Stimulated activated CD8-positive, alpha-beta memory T cell treated with anti-CD3 and anti-CD28 coated beads, Interleukin-15, amount 100 ng/mL, for 24 hours (primary cell): ENCODE measurements at places on chromosomes 1 and 21.

GRCh38 chr1:167669209-167670124 is 39.4 kb downstream of the RCSD1 start:
- DNase-seq = no peak

GRCh38 chr1:153246018-153246417 is 13.5 kb upstream of the LORICRIN start:
- DNase-seq = no peak

DNA sequence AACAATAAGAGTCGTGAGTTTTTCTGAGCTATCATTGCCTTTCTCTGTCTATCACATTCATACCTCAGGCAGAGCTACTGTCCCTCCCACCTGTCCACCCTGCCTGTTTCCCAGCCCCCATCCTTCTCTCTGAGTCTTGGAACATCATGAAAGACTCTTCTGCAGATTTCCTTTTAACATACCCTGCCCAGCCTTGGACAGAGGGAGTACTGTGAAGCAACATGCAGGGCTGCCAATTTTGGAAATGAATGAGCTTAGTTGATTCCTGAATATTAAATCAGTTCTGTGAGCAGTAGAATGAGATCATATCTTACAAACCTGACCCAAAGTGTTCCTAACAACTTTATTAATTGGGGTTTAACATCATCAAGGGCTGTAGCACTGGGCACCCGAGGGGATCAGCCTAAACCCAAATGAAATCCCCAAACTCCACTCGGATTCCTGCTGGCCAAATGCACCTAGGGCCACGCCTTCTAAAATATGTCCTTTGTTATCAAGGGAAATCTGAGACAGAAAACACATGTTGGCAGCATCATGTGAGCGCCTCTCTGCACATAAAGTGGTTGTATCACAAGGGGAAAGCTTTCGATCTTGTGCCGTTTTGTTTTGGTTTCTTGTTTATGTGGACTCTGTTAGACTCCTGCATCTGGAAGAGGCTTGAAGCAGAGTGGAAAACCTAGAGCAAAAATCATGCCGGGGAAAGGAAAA is 357.6 kb downstream of the KIF26B start:
- DNase-seq = no peak

DNA sequence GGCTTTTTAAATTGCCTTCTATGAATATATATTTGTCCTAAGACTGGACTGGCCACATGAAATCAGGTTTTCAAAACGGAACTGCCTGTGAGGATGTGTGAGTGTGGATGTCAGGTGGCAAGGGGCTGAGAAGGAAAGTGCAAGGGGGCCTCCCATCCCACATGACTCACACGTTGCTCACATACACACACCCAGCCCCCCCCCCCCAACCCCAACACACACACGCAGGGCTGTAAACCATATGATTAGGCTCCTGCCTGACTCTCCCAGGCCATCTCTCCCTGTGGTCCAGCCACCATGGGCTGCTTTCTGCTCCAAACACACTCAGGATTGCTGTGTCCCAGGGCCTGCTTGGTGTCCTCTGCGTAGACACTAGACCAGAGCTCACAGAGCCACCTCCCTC is 22.4 kb downstream of the DEGS1 start:
- no peak for DNase-seq

- no peak for DNase-seq
Measured at GRCh38 chr1:3014050-3014440, 7.2 kb upstream of the ACTRT2 start.

- peak; percentile 32 for DNase-seq
Measured at GRCh38 chr1:89820422-89821321, at the start of gene LRRC8D. LRRC8D (plus strand) TSS chr1:89821032; CDS start chr1:89933069, 112,037 bp downstream.

DNA sequence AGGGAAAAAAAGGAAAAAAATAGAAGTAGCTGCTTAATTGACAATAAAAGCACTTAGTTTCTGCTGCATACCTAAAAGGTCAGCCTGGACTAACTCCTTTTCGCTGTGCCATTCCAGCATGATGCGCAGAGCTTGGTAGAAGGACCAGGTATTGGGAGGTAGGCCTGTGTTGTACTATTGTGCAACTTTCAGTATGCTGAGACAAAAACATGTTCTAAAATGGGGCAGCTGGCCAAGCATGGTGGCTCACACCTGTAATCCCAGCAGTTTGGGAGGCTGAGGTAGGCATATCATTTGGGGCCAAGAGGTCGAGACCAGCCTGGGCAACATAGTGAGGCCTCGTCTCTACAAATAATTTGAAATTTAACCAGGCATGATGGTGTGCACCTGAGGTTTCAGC is 15.0 kb upstream of the SCCPDH start:
- DNase-seq = no peak

DNA sequence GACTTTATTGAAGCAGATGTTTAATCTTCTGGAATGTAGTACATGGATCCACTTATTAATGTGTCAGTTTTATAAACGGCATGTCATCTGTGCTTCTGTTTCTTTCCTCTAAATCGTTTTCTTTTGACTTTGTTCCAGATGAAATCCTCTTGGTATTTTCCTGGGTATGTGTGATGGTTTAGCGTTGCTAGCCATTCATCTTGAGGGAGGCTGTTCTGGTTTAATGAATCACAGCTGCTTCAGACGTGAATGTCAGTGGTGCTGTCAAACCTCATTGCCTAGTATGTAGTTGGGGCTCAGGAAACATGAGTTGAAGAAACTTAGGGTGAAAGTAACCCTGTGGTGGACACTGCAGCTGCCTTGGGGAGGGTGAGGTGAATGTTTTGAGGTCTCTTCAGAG is 33.2 kb downstream of the KCNK1 start:
- no peak for DNase-seq

DNA sequence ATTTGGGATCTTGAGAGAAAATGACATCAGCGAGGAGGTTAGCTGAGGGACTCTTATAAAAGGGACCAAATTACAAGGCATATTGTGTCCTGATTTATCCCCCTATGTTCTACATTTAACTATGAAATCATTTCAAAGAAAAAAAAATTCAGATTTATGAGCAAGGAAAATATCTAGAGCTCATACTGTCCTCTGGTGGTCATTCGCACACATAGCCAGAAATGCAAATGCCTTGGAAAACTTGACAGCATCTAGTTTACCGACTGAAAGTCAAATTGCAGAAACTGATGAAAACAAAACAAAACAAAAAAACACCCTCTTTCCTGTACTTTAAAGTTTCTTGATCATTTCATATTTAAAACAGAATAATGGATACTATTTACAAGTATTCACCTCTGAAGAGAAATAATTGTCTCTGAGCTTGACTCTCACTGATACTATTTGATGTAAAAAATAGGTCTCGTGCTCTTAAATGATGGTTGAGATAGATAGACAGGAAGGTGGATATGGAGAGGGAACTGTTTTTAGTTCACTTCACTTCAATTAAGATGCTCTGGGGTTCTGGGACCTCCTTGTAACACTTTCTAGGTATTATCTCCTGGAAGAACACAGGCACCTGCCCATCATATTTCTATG is 253.8 kb downstream of the PCP4 start:
- no peak for DNase-seq

GRCh38 chr1:61808968-61809367 is 66.7 kb downstream of the PATJ start:
- no peak for DNase-seq

- no peak for DNase-seq
Measured at GRCh38 chr1:51303315-51303714, 27.0 kb downstream of the TTC39A start.

DNA sequence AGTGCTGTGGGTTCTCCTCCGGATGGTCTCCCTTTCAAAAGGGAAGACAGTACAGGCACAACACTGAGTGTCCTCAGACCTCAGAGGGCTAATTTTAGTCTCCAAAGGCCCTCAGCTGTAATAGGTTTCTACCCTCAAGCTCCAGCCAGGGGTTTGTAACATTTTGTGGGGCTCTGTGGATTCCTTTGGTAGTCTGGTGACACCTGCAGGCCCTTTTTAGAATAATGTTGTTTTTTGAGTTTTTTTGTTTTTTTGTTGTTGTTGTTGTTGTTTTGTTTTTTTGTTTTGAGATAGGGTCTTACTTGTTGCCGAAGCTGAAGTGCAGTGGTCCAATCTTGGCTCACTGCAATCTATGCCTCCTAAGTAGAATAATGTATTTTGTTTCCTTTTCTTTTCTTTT is 15.0 kb upstream of the TMEM201 start:
- no peak for DNase-seq

GRCh38 chr1:152013664-152014237 is 20.1 kb upstream of the S100A10 start:
- no peak for DNase-seq

DNA sequence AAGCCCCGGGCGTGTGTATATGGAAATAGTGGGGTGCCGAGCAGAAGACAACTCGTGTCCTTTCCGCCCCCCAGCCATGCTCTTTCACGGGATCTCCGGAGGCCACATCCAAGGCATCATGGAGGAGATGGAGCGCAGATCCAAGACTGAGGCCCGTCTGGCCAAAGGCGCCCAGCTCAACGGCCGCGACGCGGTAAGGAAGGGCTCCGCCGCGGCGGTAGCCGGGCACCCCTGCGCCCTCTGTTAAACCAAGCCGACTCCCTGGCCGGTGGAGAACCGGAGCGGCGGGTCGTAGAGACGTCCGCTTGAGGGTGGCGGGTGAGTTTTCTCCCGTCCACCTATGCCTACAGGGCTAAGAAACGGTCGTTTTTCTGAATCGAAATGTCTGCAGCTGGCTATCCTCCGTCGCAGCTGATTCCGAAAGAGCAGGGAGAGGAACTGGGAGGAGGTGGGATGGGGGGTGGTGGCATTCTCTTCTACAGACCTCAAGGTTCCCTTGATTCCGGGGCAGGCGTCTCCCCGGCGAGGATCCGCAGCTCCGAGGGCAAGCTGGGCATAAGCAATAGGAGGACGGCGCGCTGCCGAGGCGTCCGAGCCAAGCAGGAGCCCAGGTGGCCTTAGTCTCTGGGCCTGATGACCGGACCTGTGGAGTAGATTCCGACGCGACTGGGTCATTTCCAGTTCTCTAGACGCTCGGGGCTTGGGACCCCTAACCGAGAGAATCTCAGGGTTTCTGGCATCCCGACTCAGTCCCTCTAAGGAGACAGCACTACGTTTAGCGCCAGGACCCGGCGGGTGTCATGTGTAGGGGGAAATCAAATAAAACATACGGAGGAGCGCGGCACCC is 856 bp downstream of the LHX9 start:
- DNase-seq = no peak

- DNase-seq = no peak
Measured at GRCh38 chr1:100178091-100178490, at the start of gene LRRC39. LRRC39 (minus strand) TSS chr1:100178256; CDS start chr1:100168516, 9,740 bp downstream.

DNA sequence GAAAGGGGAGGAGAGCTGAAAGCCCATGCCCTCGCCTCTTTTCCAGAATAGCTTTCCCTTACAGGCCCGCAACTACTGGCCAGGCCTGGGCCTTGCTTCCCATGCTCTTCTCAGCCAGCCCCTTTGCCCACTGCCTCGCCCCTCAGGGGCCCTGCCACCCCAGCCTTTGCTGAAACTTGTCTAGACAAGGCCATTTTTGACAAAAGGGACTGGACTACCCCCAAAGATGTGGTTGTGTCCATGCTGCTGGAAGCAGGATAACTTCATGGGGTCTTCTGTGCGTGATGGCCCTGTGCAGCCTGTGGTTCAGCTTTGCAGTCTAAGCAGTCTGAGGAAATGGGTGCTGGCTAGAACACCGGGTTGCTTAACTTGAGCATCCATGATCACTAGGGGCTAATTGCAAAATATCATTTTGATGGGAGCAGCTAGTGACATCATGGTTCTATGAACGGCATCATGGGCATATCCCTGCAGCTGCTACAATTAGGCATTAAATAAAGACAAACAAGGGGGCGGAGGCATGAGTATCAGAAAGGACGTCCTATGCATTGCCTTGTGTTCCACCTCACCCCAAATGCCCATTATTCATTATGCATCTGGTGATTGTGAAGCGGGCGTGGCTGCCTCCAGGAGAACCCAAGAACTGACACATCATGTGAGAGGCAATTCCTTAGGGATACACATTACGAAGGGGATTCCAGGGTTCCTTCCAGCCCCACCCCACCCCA is 36.8 kb downstream of the NTPCR start:
- DNase-seq = no peak

- no peak for DNase-seq
Measured at GRCh38 chr1:24724345-24725208, 20.7 kb upstream of the CLIC4 start.

GRCh38 chr1:44453798-44454349 is 48.8 kb downstream of the RNF220 start:
- no peak for DNase-seq

GRCh38 chr21:34983680-34984086 is 65.4 kb downstream of the RUNX1 start:
- no peak for DNase-seq

GRCh38 chr1:5906116-5906515 is 86.1 kb downstream of the NPHP4 start:
- no peak for DNase-seq

GRCh38 chr1:5578690-5579089 is 413.5 kb downstream of the NPHP4 start:
- DNase-seq = no peak

DNA sequence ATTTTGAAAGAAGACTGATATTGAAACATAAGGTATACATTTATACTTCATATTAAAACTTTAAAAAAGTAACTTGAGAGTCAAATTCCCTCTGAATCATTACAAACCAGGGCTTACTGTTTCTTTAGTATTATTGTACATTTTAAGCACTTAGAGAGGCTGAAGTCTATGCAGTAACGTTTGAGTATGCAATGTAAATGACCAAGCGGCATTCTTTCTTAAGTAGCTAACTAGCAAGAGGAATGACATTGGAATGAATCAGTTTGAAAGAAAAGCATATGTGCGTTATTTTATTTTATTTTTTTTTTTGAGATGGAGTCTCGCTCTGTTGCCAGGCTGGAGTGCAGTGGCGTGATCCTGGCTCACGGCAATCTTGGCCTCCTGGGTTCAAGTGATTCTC is 24.3 kb downstream of the WNT2B start:
- no peak for DNase-seq
